ENCODE measurements at places on chromosomes 1 and 21.

DNA sequence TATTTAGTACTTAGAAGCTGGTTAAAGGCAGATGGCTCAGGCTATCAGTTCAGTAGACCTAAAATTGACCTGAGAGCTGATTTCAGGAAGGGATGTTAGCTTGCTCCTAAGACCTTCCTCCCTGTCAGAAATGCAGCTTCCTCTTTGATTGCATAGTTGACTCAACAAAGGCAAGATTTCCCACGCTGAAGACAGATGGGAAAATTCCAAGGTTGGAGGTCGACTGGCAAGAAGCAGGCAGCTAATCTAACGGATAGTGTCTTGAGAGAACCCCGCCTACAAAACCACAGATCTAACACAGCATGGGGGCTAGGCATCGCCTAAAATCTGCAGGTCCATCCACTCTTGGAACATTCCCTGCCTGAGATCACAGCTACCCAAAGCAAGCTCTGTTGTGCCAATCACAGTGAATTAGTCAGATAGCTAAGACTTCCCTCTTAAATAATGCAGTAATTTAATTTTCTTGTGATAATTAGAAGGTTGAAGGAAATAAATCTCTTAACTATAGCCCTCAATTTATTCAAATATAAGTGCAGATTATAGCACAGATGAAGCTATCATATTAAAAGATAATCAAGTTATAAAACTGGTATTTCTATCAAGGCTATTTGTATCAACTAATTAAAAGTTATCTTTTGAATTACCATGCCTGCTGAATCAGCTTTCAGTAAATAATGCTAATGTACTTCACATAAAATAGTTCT lies 357.8 kb upstream of the SGIP1 start:
- DNase-seq, result no peak

DNA sequence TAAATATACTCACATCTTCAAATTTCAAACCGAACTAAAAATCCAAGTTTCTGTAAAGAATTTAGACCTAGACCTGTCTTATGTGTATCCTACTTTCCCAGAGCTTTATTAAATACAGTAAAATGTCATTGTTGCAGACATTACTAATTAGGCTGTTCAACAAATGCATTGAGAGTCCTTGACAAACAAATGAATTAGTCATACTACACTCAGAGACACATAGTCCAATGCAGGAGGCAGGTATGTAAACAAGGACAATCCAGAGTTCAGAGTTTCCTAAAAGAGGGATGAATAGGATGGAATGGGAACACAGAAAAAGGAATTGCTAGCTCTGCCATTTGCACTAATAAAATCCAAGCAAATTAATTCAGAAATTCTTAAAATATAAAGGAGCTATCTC lies 1.6 kb upstream of the EGLN1 start:
- DNase-seq, result no peak

DNA sequence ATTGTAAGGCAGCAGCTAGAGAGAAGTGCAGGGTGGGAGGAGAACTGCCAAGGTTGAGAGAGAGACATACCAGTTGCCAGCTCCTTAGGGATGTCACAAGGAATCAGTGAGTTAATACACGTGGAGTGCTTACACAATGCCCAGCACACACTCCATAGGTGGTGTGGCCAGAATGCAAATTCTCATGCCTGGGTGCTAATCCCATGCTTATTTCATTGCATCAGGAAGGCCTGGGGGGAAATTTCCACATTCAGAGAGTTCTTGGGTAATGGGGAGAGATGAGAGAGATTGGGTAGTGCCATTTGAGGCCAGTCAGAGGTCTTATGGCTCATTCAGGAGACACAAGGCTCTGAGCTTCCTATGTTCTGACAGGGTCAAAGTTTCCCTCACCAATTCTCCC lies 38.7 kb downstream of the GJA5 start:
- DNase-seq, result no peak

- no peak for DNase-seq
Observed at GRCh38 chr1:169683661-169684060, 27.8 kb downstream of the SELL start.

- no peak for DNase-seq
Observed at GRCh38 chr1:223793716-223794115, 52.0 kb downstream of the TP53BP2 start.

DNA sequence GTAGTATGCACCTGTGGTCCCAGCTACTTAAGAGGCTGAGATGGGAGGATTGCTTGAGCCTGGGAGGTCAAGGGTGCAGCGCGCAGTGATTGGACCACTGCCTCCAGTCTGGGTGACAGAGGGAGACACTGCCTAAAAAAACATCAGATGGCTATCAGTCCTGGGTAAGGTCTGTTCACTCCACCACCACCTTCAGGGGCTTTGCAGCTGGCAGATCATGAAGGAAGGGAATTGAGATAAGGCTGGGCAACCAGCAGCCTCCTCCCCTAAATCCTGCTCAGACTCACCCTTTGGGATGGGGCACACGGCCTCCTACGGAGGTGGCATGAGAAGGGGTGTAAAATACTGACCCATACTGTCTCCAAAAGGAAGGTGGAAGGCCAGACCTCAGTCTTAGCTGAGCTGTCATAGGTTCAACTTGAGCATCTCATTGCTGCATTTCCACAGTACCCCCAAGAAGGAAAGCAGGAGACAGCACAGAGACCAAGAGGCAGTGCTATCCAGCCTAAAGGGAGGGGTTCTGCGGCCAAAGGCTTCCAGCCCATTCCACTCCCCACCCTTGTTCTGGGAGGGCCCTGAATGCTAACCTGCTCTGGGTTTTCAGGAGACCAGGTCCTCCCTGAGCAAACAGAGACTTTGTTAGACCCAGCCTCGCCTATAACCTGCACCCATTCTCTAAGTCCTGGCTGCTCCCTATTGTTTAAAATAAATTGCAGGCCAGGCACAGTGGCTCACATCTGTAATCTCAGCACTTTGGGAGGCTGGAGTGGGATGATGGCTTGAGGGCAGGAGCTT lies 13.7 kb downstream of the SLC45A3 start:
- no peak for DNase-seq

DNA sequence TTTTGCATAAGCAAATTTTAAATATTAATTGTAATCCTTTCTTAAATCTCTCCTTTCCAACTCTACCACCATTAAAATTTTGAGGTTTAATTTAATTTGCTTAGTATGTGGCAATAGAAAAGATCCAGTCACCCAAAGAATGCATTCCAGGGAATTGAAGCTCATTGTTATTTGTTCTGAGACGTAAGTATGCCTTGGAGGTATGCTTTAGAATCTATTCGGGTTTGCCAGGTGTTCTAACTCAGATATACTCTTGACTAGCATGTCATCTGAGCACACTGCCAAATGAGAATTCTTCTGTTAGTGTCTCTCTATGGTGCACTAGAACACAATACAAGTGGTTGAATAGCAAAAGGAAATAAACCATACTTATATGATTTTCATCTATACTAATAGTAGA lies 813.6 kb upstream of the ADGRL2 start:
- DNase-seq, result no peak

DNA sequence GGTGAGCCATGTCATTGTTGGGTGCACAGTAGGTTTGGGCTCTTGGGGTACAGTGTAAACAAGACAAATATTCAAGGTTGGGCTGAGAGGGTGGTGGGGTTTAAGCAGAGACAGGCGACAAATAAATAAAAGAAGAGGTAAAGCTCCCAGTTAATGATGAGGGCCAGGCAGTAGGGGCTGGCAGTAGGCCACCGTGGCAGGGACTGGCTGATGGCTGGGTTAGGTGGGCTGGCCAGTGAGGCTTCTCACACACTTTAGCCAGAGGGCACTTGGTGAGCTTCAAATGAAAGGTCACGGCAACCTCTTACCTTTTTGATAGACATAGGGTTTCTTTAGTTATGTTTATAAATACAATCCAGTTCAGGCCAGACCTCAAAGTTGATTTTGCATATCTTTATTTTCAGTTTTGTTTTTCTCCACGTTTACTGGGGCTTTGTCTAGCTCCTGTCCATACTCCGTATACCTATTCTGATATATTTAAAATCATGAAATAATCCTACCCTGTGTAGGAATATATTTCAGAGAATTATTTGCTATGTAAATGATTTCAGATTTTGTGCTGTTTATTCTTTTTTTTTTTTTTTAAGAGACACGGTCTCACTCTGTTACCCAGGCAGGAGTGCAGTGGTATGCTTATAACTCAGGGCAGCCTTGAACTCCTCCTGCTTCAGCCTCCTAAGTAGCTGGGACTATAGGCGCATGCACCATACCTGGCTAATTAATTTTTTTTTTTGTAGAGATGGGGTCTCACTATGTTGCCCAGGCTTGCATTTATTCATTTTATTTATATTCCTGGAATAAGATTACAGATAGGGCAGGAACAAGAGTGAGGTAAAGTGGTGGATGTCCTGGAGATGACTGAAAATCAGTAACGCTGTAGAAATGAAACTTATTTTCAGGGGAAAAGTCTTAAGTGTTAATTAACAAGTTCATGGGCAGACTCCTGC lies 122.7 kb downstream of the RYR2 start:
- no peak for DNase-seq

DNA sequence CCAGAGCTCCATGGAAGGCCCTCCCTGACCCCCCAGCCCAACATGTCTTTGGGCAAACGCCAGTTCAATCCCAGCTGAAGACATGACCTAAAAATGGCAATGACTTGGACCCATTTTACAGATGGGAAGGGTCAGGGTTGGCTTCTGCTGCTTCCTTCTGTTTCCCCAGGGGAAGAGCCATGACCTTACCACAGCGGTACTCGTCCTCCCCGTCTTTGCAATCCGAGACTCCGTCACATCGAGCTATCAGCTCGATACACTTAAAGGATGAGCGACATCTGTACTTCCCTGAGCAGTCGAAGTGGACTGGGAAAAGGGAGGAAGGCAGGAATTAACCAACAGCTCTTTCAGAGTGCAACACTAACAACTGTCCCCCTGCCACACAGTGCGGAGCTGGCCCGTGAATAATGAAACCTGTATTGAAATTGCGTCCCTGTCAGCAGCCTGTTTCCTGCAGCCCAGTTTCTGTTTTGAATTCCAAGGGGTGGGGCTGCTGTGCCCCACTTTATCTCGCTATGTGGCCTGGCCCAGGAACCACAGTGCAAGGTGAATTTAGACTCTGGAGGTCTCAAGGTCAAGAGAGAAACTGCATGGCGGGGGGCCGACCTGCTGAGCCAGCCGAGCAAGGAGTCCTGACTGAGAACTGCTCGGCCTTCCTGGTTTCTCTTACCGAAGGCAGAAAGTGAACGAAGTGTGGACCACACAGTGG lies 7.0 kb downstream of the TMPRSS3 start:
- no peak for DNase-seq

- DNase-seq, result no peak
Observed at GRCh38 chr1:99761774-99762173, 4.7 kb downstream of the FRRS1 start.

DNA sequence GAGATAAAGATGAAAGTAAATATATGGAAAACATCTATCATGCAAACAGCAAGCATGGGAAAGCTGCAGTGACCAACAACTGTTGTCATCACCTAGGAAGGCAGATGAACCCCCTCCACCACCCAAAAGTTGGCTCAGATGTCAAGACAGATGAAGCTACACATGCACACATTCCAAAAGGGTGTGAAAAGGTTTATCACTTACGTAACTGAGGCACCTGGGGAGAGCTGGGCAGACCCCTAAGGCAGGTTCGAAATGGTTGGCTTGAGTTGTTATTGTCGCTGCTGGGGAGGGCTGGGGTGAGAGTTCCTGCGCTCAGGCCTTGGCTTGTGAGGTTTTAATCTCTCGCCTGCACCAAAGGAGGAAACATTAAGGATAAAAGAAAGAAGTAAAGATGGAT lies 355.1 kb upstream of the CHRM3 start:
- no peak for DNase-seq

GRCh38 chr1:61370177-61370912 lies 288.0 kb downstream of the NFIA start:
- DNase-seq, result no peak

Data from foreskin fibroblast (primary cell).